ENCODE measurements at places on chromosomes 2 and 18.

GRCh38 chr2:97662386-97662894, 1.4 kb downstream of the ACTR1B start:
- peak; percentile 67 for DNase-seq

GRCh38 chr2:127074358-127074757, 32.6 kb downstream of the BIN1 start:
- no peak for DNase-seq

- no peak for DNase-seq
Observed at GRCh38 chr2:138496096-138496651, 5.4 kb upstream of the SPOPL start.

- no peak for DNase-seq
Observed at GRCh38 chr2:147568109-147568508, 276.7 kb upstream of the ACVR2A start.

GRCh38 chr2:232416521-232417470, 10.2 kb downstream of the ALPG start:
- no peak for DNase-seq

- no peak for DNase-seq
Observed at GRCh38 chr2:189834059-189834458, 49.8 kb downstream of the PMS1 start.

- DNase-seq = no peak
Observed at GRCh38 chr18:2302628-2303516, 268.4 kb downstream of the METTL4 start.

GRCh38 chr18:7201096-7201495, 29.8 kb upstream of the LRRC30 start:
- DNase-seq = no peak

DNA sequence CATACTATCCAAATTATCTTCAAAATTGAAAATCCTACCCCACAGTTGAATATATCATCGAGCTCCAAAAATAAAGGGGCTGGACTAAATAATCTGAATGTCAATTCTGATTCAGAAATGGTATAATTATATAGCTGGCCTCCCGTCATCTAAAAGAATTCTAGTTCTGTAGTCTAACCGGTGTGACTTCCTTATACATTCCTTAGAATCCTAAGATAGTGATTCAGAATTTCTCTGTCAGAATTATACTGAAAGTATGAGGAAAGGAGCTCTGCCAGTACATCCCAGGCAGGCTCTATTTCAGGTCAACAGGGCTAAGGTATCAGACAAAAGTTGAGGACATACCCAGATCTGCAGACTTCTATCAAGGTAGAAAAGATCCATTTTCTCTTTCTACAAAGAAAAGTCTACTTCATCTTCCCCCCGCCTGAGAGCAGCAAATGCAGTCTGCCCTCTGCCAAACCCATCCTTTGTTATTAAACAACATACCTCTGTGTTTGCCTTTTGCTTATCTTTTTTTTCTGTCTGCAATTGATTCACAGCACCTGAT, 128.5 kb downstream of the METTL4 start:
- DNase-seq = no peak

DNA sequence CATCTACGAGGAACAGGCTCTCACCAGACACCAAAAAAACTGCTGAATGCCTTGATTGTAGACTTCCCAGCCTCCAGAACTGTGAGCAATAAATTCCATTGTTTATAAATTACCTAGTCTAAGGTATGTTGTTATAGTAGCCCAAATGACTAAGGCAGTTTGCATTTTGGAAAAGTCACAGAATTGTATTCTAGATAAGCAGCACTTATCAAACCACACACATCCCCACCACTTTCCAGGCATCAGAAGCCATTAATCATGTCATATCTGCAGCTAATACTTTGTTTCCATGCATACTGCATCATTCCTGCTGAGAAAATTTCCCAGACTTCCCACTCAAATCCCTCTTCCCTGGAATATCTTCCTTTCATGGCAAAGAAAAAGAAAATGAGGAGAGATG, 187.2 kb downstream of the INO80D start:
- no peak for DNase-seq

DNA sequence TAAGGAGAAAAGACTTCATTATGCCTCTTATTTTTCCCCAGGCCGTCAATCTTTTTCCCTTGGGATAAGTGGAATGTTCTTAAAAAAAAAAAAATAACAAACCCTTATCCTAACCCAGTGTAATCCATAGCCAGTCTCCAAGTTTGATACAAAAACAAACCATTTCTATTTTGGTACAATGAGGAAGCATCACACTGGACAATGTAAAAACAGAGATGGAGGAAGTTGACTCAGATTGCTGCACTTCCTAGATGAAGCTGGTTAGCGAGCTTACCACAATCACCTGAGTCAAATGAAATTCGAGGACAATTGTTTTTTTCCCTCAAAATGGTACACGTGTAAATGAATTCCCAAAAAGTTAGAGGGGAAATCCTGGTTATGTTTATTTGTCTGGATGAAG, 259.7 kb downstream of the TCF4 start:
- DNase-seq = no peak

DNA sequence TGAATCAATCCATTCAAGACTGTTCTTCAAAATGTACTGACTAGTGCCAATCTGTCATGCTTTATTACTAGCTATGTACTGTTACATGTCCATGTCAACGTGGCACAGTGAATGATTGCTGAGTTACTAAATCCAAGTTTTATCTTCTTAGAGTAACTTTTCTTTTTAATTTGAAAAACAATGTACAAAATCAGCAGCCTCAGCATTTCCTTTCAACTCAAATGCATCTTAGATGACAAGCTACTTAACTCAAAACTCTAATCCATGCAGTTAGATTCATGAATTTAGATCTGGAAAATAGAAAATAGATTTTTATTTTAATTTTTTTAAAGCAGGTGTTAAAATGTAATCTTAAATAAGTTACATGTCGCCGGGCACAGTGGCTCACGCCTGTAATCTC, 174.2 kb downstream of the CAPN13 start:
- no peak for DNase-seq

DNA sequence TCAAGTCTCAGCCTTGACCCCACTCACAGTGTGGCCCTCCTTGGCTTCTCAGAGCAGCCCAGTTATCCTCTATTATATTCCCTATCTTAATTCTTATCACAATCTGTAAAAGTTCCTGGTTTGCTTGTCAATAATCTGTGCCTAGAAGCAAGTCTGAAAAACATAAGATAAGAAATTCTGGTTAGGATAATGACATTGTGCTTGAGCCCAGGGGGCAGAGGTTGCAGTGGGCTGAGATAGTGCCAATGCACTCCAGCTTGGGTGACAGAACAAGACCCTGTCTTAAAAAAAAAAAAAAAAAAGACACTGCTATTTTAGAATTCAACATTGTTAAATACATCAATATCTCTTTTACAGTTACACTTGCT, 63.9 kb downstream of the TMEM131 start:
- no peak for DNase-seq

DNA sequence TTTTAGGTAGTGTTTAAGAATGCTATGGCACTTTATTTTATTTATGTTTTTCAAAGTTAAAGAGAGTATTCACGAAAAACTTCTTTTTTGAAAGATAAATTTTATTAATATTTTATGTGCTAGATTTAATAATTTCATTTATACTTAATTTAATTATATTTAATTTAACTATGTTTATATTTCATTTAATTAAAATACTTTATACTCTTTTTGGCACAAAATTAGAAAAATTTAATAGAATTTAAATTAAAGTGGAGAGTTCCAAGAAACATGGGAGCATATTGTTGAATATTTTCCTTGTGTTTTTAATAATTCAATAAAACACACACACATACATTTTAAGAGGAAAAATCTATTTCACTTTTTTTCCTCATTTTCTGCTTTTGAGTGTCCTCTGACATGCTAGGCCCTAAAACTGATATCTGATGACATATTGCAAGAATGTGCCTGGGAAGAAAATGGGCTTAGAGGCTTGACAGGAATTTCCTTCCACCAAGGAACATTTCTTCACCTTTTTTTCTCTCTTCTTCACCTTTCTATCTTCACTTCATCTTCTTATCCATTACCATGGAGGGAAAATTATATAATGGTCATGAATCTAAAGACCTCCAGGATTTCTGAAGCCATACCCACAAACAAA, 15.4 kb downstream of the ARHGAP28 start:
- no peak for DNase-seq

DNA sequence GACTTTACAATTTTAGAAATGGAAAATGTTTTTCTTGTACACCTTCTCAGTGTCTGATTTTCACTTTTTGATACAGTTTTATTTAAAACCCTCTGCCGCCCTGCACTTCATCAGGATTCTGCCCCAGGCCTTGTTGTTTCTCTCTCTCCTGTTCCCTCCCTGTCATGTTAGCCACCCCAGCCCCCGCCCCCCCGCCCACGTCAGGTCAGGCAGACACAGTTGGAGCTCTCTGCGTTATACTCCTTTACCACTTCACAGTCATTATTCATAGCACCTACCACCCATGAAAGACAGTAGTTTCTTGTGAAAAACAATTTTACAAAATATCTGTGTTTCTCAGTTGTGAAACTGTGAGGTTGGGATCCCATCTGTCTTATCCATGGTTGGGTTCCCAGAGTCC, 21.5 kb downstream of the ADNP2 start:
- no peak for DNase-seq

- no peak for DNase-seq
Observed at GRCh38 chr2:124967325-124967724, 942.2 kb downstream of the CNTNAP5 start.

DNA sequence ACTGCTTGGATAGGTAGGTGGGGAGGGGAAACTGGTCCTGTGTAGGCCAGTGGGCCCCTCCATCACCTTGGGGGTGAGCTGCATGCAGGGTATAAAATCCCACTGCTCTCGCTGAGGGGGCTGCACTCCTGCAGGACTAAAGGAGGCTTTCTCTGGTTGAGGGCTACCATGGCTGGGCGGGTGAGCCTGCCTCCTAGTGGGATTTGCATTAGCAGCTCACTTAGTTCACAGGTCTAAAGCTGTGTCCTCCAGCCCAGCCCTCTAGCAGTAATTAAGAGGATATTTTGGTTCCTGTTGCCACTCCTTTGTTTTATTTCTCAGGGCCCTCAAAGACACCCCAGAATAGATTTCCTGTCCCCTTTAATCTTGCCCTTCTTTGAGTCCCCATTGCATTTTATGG, 24.6 kb downstream of the TMEM127 start:
- no peak for DNase-seq

DNA sequence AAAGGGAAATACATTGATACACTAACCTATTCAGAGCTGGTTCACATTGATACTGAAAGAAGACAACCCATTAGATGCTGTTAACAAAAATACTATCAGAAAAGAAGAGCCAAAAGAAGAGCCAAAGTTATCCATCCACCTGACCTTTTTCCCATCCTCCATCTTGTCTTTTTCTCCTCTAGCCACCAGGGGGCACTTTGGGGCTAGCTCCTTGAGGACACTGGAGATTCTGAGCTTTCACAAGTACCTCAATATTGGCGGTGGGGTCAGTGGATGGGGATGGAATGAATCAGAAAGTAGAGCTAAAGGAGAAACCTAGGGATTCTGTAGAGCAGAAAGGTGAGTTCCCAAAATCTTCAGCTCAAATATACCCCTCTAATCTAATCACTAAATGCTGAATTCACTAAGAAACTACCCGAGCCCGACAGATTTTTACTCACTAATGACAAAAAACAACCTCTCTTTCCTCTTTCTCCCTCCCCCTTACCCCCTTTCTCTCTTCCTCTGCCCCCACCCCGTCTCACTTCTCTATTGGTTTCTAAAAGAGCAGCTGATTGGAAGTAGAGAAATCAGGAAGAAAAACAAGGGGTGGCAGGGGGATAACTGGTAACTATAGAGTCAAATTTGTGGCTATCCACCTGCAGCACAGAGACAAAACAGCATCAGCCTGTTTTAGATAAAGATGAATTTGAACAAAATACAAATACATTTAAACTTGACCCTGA, 203.3 kb downstream of the TCF4 start:
- peak; percentile 32 for DNase-seq

GRCh38 chr2:101430156-101430555, 42.9 kb upstream of the CREG2 start:
- DNase-seq = no peak

- no peak for DNase-seq
Observed at GRCh38 chr2:224252631-224253030, 149.3 kb downstream of the FAM124B start.

GRCh38 chr2:100520224-100520623, 42.6 kb upstream of the PDCL3 start:
- DNase-seq = no peak

- DNase-seq = peak; percentile 78
Observed at GRCh38 chr2:72993147-72993932, 76.0 kb downstream of the EMX1 start.

- DNase-seq = no peak
Observed at GRCh38 chr2:58739033-58739432, 497.9 kb upstream of the FANCL start.

- no peak for DNase-seq
Observed at GRCh38 chr2:227020416-227020815, 143.6 kb downstream of the COL4A4 start.

DNA sequence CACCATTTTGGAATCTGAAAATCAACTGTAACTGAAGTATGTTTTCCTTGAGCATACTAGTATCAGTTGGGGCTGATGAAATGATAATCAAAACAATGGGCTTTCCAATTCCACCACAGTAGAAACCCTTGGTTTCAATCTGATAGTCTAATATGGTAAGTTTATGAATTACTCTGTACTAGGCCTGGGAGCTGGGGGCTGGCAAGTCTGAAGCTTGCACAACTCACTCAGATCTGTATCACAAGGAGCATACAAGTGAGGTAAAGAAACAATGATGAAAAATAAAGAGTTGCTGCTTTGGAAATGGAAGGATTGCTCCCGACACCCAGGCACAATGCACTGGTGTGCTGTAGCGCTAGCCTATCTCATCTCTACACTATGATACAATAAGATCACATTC, 19.4 kb downstream of the ZEB2 start:
- DNase-seq = no peak

GRCh38 chr18:49827996-49828395, 14.7 kb upstream of the ACAA2 start:
- no peak for DNase-seq

DNA sequence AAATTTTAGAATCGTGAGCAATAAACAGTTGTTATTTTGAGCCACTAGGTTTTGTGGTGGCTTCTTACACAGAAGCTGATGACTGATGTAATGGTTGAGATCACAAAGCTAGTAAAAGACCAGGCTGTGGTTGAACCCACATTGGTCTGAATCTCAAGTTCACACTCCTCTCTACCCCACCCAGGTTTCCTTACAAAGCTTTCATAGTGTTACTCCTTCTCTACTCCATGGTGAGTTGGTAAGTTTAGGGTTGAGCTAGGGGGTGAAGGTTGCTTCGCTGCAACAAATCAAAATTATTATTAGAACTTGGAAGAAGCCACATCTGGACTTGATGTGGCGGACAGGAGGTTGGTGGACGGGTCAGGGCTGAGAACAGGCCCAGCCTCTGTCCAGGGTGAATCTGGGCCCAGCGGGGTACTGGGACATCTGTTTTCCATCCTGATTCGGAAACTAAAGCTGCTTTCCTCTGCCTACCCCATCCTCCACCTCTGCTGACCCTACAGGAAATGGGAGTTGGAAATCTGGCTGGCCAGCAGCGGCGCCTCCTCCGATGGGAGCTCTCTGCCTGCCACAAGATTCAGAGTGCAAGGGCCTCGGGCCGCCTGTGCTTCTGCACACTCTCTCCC, 86.3 kb downstream of the ZFP36L2 start:
- DNase-seq = peak; percentile 33

- DNase-seq = no peak
Observed at GRCh38 chr2:236642584-236643291, 73.1 kb downstream of the ACKR3 start.

- DNase-seq = no peak
Observed at GRCh38 chr2:29817801-29818680, 103.3 kb downstream of the ALK start.

All from GM10248 (cell line).